NK-92 treated with Interleukin-12 subunit alpha and Interleukin-12 subunit beta, amount 100 ng/mL, for 24 hours (cell line): ENCODE measurements at places on chromosomes 4 and X.

DNA sequence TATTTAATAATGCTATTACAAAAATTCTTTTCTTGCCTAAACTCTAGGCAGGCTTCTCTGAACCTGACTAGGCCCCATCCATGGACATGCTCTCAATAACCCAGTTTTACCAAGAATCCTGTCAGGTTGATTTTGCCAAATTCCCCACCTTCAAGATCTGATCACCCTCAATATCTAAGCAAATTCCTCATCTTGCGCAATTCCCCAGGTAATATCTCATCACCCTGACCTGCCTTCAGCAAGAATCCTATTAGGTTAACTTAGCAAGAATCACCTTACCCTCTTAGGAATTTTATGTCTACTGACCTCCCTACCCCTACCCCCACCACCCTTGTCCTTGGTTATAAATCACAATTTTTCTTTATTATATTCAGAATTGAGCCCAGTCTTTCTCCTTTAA lies 579.1 kb downstream of the C4orf33 start:
- DNase-seq: no peak

- DNase-seq: no peak
Observed at GRCh38 chr4:155615081-155615887, 51.4 kb upstream of the GUCY1A1 start.

- no peak for DNase-seq
Observed at GRCh38 chrX:11351375-11352295, 58.4 kb downstream of the AMELX start.

GRCh38 chr4:26473893-26474292 lies 16.4 kb downstream of the CCKAR start:
- no peak for DNase-seq

GRCh38 chrX:47181301-47181700 lies 12.3 kb upstream of the UBA1 start:
- no peak for DNase-seq

DNA sequence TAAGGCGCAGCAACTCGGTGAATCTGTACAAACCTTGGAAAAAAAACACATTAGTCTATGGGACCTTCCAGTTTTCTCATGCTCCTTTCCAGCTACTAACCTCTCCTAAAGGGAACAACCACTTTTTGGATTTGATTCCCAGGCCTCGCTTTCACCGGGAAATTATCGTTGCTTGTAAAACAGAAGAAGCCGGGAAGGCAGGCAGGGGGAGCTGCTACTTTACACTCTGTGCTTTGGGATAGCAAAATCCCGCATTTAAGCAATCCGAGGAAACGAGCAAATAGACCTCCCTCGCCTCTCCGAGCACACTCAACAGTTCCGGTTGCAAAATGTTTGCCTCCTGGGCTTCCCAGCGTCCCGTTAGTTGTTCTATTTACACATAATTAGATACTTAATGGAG lies 1.2 kb downstream of the CD38 start:
- peak; percentile 23 for DNase-seq

- no peak for DNase-seq
Observed at GRCh38 chr4:110543577-110543976, 67.6 kb downstream of the ENPEP start.

DNA sequence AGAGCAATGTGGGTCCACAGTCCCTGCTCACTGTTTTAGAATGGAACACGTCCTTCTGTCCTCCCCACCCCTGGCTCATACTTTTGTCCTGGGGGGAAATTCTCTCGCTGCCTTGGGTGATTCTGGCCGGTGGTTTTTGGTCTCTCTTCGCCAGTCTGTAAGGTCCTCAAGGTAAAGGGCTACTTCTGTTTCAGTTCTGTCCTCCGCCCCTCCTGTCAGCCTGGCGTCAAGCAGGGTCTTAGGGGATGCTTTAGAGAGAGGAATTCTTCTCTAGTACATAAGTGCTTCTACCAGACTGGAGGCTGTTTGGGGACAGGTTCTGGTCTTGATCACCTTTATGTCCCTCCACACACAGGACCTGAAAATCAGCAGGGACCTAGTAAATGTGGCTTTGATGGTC lies 617 bp upstream of the MRFAP1L1 start:
- DNase-seq: no peak

DNA sequence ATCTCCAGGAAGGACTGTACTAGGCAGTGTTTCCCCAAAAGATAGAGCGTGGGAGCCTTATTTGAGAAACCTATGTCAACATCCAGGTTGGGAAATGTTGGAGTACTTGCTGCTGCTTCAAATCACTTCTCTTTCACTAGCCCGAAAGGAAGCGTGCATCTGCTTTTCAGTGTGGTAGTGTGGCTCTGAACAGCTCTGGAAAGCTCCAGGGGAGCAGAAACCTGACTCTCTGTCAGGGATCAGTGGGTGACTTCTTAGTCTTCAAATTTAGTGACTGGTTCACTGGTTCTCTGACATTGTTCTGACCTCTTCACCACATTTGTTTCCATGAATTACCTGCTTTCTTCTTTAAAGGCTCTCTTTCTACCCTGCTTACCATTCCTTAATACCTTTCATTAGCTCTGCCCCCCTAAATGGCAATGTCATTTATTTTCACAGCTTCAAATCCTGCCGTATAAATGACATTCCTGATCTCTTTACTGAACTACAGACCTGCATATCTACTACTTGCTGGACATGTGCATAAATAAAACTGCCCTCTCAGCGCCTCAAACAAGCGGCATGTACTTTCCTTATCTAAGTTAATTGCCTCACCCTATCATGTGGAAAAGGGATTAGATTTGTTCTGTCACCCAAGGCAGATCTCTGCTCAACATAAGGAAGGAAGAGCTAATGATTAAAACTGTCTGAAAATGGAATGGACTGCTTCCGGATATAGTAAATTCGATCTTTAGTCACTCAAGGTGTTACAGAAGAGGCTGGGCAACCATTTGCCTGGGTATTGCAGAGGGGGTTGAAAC lies 37.0 kb downstream of the DLG3 start:
- no peak for DNase-seq

DNA sequence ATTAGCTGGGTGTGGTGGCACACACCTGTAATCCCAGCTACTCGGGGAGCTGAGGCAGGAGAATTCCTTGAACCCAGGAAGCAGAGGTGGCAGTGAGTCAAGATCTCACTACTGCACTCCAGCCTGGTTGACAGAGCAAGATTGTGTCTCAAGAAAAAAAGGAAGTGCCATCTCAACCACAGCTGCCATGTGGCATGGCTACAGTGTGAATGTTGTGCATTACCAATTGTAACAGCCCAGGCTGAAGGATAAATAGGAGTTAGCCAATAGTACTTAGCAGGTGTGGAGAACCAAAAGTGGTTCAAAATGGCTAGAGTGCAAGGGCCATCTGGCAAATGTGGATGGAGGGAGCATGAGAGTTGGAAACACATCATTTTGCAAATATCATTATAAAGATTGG lies 28.9 kb downstream of the SLC25A5 start:
- DNase-seq: no peak

- DNase-seq: no peak
Observed at GRCh38 chrX:74291577-74291963, 12.4 kb upstream of the ZCCHC13 start.
